Activated CD8-positive, alpha-beta T cell treated with anti-CD3 and anti-CD28 coated beads, Interleukin-2, amount 10 ng/mL, durations not matched to agents 7 days and 5 days (primary cell): ENCODE measurements at places on chromosomes 7 and 10.

GRCh38 chr7:135246191-135246825 is 12.7 kb downstream of the STRA8 start:
- no peak for DNase-seq

GRCh38 chr7:79988653-79989052 is 146.0 kb upstream of the GNAI1 start:
- no peak for DNase-seq

- peak; percentile 62 for DNase-seq
These were observed 25.9 kb downstream of the SFXN4 start for GRCh38 chr10:119139464-119140067.

DNA sequence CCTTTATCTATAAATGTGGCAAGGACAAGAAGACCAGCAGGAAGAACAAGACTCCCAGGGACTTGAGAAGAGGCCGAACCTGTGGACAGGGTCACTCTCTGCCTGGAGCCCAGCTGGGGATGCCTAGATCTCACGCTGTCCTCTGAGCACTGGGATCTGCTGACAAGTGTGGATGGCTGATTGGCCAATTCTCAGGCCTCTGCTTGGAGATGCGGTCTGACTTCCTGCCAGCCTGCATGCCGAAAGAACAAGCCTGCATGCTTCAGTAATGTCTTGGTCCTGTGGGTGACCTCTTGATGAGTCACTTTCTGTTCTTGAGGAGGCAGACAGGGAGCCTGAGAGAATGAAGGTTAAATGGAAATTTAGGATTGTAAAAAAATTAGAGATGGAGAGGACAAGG is 84.7 kb downstream of the TMEM178B start:
- no peak for DNase-seq

DNA sequence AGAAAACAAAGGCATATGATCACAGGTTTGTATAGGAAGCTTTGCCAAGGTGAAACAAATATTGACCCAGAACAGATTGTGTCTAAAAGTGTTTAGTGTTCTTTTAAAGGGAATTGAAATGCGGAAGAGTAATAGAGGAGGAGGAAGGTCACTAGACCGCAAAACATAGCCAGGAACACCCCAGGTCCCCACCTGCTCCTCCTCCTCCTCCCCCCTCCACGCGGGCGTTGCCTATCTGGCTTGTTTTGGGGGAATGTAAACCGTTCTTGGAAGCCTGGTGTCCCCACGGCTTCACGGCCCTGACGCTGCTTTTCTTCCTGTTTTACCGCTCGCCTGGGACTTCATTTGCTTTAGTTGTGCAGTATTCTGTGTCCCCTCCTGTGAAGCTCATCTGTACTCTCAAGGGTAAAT is 81.0 kb upstream of the PFKP start:
- DNase-seq = no peak

GRCh38 chr10:52423369-52423768 is 109.3 kb downstream of the DKK1 start:
- no peak for DNase-seq

GRCh38 chr7:130903358-130903974 is 169.5 kb upstream of the KLF14 start:
- no peak for DNase-seq

DNA sequence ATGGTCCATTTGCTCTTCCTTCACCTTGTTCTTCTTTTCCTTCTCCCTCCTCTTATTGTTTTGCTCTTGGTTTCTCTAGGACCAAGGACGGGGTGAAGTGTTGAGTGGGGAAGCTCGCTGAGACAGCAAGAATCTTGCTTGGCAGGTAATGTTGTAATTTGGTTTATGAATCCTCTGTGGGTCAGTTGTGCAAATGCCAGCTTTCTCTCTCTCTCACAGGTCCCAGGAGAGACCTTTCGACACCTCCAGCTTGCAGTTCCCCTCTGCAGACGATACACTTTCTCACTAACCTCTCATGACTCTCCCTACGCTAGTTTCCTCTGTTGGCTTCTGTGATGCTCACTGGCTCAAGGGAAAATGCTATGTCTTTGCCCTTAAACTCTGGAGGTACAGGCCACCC is 77.0 kb downstream of the FRMD4A start:
- DNase-seq = no peak

DNA sequence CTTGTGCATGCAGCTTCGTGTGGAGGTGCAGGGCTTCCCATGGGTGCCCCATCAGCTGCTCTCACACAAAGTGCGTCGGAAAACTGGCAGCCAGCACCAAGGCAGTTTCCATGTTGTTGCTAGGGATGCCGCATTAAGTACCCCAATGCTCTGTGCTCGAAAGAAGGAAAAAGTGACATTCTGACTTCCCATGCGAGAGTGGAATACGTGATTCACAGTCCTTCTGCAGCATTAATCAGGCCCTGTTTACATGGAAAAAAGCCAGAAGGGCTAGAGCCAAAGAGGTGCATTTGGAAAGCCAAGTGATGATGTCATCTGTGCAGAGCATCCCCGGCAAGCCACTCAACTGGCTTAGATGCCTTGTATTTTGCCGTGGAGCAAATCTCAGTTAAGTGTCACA is 258.3 kb downstream of the GATA3 start:
- no peak for DNase-seq

DNA sequence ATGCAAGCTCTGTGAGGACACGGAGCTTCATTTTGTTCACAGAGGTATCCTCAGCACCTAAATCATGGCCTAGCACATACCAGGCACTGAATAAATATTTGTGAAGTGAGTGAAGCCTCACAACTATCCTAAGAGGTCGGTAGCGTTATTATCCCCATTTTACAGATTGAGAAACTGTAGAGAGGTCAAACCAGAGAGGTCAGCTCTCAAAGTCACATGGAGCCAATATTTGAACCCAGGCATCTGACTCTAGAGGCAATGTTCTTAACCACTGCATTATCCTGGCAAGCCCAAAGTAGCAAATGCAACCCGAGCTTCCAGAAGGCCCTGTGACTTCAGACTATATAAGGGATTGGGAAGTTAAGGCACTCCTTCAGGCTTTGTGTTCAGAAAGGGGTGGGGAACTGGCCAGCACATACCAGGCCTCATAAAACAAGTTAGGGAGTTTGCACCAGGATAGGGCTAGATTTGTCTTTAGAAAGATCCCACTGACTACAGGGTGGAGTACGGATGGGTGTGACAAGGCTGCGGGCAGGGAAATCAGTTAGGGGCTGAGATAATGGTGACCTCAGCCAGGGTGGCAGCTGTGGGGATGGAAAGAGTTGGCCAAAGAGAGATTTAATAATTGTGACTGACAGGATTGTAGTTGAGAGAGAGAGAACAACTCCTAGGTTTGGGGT is 101.4 kb downstream of the TBXAS1 start:
- peak; percentile 12 for DNase-seq

- DNase-seq = no peak
These were observed 132.7 kb upstream of the YAE1 start for GRCh38 chr7:39433550-39433949.

- DNase-seq = peak; percentile 57
These were observed 32.4 kb upstream of the VKORC1L1 start for GRCh38 chr7:65840446-65840845.

DNA sequence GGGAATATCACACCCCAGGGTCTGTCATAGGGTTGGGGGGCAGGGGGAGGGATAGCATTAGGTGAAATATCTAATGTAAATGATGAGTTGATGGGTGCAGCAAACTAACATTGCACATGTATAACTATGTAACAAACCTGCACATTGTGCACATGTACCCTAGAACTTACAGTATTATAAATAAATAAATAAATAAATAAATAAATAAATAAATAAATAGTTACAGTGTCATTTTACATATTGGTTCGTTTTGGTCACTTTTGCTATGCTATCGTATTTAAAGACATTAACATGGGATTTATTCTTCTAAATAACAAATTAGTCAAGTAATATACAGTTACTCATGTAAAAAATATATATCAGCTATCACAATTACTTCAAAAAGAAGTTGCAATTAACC is 228.7 kb downstream of the HECW1 start:
- no peak for DNase-seq

- no peak for DNase-seq
These were observed 484.5 kb upstream of the MGMT start for GRCh38 chr10:128982616-128982915.
